Activated CD4-positive, alpha-beta T cell treated with anti-CD3 and anti-CD28 coated beads for 4 hours (primary cell): ENCODE measurements at places on chromosomes 4 and X.

DNA sequence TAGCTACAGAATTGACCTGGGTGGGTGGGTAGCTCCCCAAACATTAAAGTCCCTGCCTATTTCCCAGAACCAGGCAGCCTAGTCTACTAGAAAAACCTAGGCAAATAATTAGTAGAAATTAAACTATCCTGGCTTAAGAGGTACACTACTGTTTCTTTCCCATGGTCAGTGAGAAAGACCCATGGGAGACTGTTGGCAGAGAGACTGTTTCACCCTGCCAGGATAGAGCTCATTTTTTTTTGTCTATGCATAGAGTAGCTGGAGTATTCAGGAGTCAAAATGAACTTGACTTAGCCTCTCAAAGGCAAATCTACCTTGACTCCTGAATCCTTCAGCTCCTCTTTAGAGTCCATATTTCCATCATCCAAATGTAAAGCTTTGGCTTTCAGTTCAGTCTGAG lies 107.0 kb upstream of the AR start:
- no peak for DNase-seq

- DNase-seq, result peak; percentile 15
Measured at GRCh38 chr4:6221851-6222760, 21.8 kb upstream of the JAKMIP1 start.

GRCh38 chrX:68908071-68908470 lies 79.2 kb downstream of the EFNB1 start:
- no peak for DNase-seq

GRCh38 chr4:37757761-37758160 lies 68.7 kb upstream of the PGM2 start:
- DNase-seq, result no peak

DNA sequence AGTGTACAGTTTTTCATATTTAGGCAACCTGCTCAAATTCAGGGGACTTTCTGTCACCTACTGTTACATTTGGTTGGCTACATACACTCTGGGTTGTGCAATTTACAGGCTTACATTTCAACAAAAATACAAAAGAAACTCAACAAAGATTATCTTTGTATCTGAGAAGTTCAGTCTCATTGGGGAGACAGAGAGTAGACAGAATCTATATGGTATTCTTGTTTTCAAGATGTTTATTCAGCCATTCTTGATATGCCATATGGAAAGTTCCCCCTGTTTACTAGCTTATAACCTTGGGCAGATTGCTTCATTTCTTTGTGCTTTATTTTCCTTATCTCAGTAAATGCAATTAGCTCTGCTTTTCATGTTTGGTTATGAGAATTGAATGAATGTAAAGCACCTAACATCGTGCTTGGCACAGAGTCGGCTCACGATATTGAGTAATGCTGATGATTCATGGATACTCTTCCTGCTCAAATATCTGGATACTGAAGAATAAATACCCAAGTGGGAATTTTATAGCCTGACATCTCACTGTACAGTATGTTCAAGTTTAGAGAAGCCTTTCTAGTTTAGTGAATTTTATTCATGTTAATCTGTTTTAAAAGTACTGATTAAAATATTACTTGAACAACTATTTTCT lies 96.5 kb upstream of the PACRGL start:
- DNase-seq, result no peak

DNA sequence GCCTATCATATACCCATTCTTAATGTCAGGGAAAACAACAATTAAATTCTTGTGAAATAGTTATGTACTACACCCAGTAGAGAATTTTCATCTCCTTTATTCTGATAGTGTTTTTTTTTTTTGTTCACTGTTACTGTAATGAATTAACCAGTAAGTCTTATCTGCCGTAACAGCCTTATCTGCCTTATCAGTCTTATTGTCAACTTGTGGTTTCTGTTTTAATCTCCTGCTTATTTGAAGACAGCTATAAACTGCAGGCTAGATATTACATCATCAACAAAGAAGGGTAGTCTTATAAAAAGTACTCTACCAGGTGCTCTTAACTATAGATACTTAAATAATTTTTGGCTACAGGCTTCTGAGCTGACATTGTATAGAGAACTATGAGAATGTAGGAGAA lies 79.5 kb downstream of the MAGEB5 start:
- no peak for DNase-seq

DNA sequence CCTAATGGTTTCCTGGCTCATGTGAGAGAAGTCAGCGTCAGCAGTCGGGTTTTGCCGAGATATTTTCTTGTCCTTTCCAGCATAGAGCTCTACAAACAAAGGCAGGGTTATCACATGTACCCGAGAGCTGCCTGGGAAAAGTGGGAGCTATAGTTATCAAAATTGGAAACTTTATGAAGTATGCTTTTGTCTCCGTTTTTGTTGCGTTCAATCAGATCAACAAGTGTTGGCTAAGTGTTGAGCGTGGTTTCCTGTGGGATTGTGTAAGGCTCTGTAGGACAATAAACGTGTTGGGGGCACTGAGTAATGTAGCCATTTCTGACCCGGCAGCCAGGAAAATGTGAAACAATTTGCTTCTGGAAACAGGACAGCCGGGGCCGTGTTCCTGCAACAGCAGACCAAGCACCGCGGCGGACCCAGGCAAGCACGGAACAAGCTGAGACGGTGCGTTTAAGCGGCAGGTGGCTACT lies at the start of gene BMX:
Gene BMX, plus strand, starts transcription at position 311 of the 470 bp plus-strand sequence. CDS start 7,547 bp downstream, outside the sequence.
- no peak for DNase-seq

DNA sequence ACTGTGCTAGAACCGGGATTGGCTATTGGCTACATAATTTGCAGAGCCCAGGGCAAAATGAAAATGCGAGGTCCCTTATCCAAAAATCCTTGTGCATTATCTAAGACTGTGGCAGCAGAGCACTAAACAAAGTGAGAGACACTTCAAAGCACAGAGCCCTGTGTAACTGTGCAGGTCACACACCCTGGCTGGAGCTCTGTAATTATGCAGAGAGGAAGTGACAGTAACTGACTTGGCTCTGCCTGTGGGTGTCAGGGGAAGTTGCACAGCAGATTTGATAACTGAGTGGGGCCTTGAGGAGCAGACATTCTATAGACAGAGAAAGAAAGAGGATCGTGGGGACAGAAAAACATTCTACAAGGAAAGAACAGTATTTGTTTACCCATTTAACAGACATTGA lies 173.5 kb upstream of the FMR1 start:
- no peak for DNase-seq

- no peak for DNase-seq
Measured at GRCh38 chr4:24091639-24092233, 201.9 kb upstream of the PPARGC1A start.

- DNase-seq, result no peak
Measured at GRCh38 chrX:71623714-71624113, 5.4 kb upstream of the CXCR3 start.

GRCh38 chr4:144649646-144650045 lies 3.7 kb downstream of the HHIP start:
- DNase-seq, result no peak

GRCh38 chr4:186657764-186658163 lies 65.9 kb downstream of the FAT1 start:
- no peak for DNase-seq

- no peak for DNase-seq
Measured at GRCh38 chr4:7752649-7753048, 187.0 kb downstream of the AFAP1 start.

DNA sequence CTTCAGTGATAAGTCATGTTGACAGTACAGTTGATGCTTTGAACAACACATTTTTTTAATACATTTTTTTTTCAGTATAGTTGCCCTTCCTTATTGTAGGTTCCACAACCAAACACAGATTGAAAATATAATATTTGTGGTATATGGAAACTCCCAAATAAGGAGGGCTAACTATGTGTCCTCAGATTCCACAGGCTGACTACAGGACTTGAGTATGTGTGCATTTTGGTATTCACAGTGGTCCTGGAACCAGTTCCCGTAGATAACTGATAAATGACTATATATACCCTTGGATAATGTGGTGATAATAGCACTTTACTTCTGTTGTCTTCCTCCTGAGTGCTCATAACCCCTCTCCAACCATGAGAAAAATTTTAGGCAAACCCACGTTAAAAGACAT lies 111.6 kb upstream of the NUDT6 start:
- DNase-seq, result no peak

DNA sequence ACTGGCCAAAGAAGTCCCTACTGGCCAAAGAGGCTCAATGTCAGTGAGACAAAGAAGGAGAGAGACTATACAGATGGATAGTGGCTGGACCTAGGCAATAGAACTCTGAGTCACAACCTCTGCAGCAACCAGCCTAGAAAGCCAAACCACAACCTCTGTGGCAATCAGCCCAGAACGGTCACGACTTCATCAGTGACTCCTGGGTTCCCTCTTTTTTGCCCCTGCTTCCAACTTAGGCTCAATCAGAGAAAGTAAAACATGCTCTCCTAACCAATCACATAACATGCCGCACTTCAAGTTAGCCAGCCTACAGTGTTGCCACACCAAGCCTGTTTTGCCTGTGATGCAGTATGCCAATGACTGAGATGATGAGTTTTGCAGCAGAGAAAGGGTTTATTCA lies 203.4 kb downstream of the ANAPC10 start:
- DNase-seq, result no peak
